ENCODE measurements at places on chromosomes 2 and 18.

DNA sequence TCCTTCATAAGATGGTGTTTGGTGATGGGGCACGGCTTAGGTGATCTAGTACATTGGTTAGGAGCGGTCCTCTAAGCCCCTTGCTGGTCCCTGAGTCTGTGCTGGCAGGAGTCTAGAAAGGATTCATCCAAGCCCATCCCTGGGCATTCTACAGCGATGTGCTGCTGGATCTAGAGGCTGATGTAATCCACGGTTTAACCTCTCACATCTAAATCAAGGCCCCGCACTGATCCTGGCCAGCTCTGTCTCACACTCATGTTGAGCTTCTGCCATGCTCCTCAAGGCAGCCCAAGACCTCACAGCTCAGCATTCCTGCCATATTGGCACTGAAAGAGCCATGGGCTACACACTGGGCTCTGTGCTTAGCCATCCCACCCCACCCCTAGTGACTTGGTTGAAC is 664.8 kb downstream of the STK39 start:
- no peak for DNase-seq

GRCh38 chr2:7930800-7931635 is 750.8 kb upstream of the ID2 start:
- DNase-seq: no peak

- DNase-seq: no peak
Observed at GRCh38 chr18:13831864-13832508, 8.0 kb downstream of the MC5R start.

DNA sequence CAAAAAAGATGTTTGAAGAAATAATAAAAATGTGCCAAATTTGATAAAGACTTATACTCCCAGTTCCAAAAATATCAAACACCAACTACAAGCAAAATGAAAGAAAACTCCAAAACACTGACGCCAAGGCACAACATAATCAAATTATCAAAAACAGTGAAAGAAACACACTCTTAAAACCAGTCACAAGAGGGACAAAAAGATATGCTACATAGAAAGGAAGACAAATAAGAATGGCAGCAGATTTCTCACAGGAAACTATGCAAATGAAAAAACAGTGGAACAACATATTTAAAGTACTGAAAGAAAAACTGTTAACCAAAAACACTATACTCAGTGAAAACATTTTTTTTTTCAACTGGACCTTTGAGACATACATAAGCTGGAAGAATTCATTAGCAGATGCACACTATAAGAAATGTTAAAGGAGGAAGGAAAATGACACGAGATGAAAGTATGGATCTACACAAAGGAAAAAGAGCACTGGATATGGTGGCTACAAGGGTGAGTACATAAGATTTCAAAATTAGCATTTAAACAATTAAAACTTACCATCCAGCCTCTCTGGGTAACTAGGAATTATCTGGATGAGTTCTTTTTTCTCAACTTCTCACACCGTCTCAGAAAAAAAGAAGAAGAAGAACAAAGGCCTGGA is 94.0 kb upstream of the ACVR1C start:
- DNase-seq: peak; percentile 14

DNA sequence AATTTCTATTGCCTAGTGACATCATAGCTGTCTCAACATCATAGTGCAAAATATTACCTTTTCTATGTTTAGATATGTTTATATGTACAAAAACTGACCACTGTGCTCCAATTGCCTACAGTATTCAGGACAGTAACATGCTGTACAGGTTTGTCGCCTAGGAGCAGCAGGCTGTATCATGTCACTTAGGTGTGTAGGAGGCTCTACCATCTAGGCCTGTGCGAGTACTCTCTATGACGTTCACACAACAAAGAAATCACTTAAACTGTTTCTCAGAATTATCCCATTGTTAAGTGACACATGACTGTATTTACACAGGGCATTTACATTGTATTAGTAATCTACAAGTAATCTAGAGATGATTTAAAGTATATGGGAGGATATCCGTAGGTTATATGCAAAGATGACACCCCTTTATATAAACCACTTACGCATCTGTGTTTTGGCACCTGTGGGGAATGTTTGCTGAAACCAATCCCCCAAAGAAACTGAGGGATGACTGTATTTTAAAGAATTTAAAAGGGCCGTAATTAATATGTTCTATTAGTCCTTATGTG is 24.7 kb downstream of the IL1R2 start:
- no peak for DNase-seq

- no peak for DNase-seq
Observed at GRCh38 chr18:21991081-21991534, 178.3 kb upstream of the GATA6 start.

DNA sequence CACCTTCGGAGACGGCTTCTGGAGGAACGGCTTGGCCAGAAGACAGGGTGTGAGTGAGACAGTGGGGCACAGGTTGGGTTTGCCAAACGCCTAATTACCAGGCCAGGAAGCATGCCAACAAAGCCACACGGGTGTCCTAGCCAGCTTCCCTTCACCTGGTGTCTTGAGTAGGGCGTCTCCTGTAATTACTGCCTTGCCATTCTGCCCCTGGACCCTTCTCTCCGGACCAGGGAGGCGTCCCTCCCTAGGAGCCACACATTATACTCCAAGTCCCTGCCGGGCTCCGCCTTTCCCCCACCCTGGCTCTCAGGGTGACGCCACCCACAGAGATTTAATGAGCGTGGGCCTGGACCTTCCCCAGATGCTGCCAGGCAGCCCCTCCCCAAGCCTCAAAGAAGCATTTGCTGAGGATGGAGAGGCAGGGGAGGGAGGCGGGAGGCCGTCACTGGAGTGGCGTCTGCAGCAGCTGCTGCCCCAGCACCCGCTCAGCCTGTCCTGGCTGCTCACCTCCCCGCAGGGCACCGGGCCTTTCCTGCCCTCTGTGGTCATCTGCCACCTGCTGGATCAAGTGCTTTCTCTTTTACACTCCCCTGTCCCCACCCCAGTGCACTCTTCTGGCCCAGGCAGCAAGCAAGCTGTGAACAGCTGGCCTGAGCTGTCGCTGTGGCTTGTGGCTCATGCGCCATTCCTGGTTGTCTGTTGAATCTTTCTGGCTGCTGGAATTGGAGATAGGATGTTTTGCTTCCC is 20.7 kb downstream of the FOSL2 start:
- no peak for DNase-seq

GRCh38 chr18:35075132-35075531 is 33.9 kb downstream of the MAPRE2 start:
- DNase-seq: no peak

GRCh38 chr2:168686452-168687191 is 115.8 kb upstream of the NOSTRIN start:
- peak; percentile 74 for DNase-seq

GRCh38 chr2:111691164-111691875 is 192.7 kb downstream of the ANAPC1 start:
- DNase-seq: no peak

GRCh38 chr2:204436230-204436629 is 109.0 kb upstream of the PARD3B start:
- DNase-seq: peak; percentile 16

All from foreskin fibroblast (primary cell).